ENCODE measurements at places on chromosomes 5 and 9.
A peak's percentile ranks its signal among the peaks of the same experiment; 100 is the strongest.

- no peak for DNase-seq
These were observed 43.4 kb upstream of the BICD2 start for GRCh38 chr9:92807757-92808725.

DNA sequence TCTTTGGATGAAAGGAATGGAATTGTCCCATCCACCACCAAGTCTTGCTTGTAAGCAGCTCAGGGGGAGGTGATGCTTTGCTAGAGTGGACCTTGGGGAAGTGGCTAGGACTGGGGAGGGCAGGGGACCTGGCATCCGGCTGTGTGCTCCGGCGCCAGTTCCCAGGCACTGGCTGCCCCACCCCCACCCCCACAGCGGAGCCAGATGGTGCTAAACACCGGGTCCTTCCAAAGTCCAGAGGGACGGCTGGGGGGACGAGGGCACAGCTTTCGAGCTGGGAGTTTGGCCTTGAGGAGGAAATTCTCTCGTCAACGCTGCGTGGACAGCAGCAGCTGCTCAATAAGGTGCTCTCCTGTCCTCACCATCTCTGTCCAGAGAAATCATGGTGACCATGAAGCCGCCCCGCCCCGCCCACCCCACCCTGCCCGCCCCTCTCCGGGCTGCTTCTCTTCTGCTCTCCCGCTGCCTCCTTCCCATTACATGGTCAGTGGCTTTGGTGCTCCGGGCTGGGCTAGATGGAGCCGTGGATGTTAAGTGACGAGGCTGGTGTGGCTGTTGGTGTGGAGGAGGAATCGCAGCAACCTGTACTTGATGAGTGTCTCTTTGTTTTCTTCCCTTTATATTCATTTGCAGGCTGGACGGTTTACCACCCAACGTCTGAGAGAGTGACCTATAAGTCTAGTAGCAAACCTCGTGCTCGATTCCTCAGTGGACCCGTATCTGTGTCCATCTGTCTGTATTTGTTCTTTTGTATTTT, 115.7 kb downstream of the WNK2 start:
- no peak for DNase-seq

GRCh38 chr5:72351376-72351775, 31.2 kb downstream of the PTCD2 start:
- no peak for DNase-seq

DNA sequence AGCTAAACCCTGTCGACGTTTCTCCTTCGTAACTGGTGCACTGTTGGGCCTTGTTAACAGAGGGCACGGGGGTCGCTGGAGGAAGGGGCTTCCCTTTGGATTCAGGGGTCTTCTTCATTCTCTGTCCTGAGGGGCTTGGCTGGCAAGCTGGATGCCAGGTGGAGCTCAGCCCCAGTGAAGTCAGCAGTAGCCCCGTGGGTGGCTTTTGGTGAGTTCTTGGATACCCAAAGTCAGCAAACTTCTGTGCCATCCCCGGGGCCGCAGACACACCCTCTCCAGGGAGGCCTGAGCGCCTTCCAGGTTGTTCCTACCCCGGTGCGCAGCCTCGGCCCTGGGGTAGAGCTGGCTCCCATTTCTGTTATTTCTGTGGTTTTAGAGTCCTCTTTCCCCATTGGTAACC, 12.3 kb upstream of the OBP2A start:
- DNase-seq, result no peak

DNA sequence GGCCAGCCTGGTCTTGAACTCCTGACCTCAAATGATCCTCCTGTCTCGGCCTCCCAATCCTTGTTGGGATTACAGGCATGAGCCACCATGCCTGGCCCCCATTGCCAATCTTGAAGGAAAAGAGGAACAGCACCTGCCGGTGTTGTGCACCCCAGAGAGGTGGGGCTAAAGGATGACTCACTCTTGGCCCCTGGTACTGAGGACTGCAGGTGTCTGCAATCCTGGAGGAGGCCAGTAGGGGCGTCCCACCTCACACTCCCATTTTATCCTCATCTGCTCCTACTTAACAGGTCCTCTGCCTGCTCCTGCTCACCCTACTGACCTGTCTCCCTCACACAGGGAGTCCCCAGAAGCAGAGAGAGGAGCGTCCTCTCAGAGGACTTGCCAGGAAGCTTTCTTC, 390.4 kb downstream of the ARHGEF28 start:
- no peak for DNase-seq

- DNase-seq, result no peak
These were observed 142.6 kb downstream of the TARS1 start for GRCh38 chr5:33583332-33583731.

DNA sequence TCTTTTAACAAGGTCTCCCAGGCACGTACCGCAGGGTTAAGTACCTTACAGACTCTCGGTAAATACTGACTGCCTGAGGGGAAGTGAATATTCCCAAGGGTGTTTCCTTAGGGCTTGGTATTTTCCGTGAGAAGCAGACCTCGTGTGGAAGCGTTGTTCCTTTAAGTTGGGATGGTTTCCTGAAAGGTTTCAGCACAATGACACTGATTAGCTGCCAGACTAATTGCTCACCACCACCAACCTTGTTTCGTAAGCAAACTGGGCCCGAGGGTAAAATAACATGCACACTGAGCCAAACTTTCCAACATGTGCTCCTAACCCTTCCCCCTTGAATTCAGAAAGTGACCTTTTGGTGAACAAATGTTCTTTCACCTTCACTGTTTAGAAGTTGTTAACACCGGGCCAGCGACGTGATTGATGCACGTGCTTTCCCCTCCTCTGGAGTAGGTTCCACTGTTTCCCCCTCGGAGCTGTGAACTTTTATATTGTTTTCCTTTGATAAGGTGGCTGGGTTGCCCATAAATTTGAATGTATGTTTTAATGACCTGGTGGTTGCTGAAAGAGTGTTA, 128.1 kb upstream of the RPS23 start:
- peak; percentile 92 for DNase-seq

DNA sequence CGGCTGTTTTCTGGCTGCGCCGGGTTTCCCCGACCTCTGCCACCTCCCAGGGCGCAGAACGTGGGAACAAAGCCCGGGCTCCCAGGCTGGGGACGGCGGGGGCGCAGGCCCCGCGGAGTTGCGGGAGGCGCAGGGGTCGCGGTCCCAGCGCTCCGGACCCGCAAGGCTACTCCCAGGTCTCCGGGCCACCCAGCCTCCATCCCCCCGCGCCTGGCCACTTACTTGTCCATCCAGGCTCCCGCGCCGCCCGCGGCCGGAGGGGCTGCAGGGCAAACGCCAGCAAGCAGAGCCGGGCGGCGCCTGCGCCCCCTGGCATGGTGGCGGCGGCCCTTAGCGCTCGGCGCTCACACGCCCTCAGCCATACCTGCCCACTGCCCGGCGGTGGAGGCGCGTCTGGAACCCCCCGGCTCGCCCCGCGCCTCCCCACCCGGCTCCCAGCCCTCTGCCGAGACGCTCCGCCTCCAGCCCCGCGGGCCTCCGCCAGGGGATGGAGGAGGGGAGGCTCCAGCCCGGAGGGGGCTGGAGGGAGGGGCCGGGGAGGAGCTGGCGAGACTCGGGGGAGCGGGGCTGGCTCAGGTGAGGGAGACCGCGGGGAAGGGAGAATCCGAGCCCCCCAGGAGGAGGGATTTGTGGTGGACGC, at the start of gene ADAM19:
Gene ADAM19 (minus strand): TSS at position 395 of the 640 bp plus-strand sequence. CDS start 79 bp downstream, at position 316.
- peak; percentile 53 for DNase-seq

GRCh38 chr5:74272024-74272775, 368.3 kb downstream of the ENC1 start:
- no peak for DNase-seq

- peak; percentile 33 for DNase-seq
These were observed 137.2 kb downstream of the ARRDC3 start for GRCh38 chr5:91245871-91246270.

- peak; percentile 53 for DNase-seq
These were observed 9.6 kb upstream of the PTGES2 start for GRCh38 chr9:128136816-128137793.

- DNase-seq, result no peak
These were observed 242.1 kb upstream of the ZNF462 start for GRCh38 chr9:106620866-106621265.

- no peak for DNase-seq
These were observed 367 bp upstream of the SHC3 start for GRCh38 chr9:89178830-89179539.

GRCh38 chr5:6904860-6905259, 191.6 kb downstream of the TENT4A start:
- DNase-seq, result no peak

DNA sequence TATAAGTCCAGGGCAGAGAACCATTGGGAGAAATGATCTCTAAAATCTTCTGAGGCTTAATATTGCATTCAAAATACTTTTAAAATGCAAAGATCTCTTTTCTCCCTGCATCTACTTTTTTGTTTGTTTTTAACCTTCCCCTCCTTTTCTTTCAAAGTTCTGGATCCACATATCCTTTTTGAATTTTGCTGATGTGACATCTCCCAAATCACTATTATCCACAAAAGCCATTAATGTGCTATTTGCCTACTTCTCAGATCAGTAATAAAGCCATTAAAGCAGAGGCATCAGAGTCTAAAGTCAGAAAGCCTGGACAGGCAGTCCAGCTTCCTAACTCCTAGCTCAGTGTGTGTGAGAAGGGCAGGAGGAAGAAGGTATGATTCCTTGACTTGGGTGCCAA, 114.2 kb downstream of the EBF1 start:
- DNase-seq, result no peak

DNA sequence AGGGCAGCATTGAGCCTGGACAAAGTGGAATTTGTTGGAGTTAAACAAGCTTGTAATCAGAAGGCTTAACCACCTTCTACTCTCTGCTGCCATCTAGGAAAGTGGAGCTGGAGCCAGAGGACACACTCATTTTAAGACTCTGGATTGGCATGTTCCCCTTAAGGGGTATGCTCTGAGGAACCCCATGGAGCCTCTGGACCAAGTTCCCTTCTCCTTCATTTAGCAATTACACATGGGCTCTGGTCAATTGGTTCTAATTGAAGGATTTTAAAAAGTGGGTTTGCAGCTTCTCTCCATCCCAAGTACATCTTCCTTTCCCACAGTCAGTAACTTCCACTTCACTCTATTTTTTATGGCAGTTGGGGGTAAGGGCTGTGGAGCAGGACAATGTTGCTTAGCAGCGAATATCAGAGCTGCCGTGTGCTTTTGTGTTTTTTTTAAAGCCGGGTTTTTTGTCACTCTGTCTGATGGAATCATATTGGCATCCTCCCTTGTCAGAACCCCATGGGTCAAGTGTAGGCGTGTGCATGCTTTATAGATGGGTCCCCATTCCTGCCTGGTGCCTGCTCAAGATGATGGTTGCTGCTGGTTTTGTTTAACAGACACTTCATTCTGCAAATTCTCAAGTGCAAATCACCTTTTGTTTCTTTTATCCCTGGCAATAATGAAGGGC, 330.7 kb upstream of the ADAMTSL1 start:
- peak; percentile 6 for DNase-seq

GRCh38 chr9:113519426-113520108, 56.0 kb downstream of the RGS3 start:
- peak; percentile 59 for DNase-seq

GRCh38 chr5:51398875-51399642, 15.8 kb downstream of the ISL1 start:
- no peak for DNase-seq

Data from fibroblast of villous mesenchyme (primary cell).